ENCODE measurements at places on chromosomes 4 and X. TPM values are rescaled to one million over a fixed set of nuclear protein-coding genes. Genes with fewer than 3 reads are reported as not detected.

The GPRASP2 gene
- 4.8 TPM for total RNA-seq

The GIMD1 gene
- total RNA-seq, result not detected

The GPR34 gene
- total RNA-seq, result not detected

The SPANXB1 gene
- 1.8 TPM for total RNA-seq

The SOX3 gene
- total RNA-seq, result not detected

The TNMD gene
- total RNA-seq, result not detected

The H2BW2 gene
- not detected for total RNA-seq

The DCTD gene
- total RNA-seq, result 76.1 TPM

The VCX2 gene
- total RNA-seq, result not detected

The F11 gene
- not detected for total RNA-seq

The PNMA5 gene
- total RNA-seq, result not detected

The SHROOM3 gene
- total RNA-seq, result 17.3 TPM

The MEPE gene
- not detected for total RNA-seq

The AMER1 gene
- 3.0 TPM for total RNA-seq

The RPL10 gene
- total RNA-seq, result 4,438 TPM
